ENCODE measurements at places on chromosomes 12 and 14.

DNA sequence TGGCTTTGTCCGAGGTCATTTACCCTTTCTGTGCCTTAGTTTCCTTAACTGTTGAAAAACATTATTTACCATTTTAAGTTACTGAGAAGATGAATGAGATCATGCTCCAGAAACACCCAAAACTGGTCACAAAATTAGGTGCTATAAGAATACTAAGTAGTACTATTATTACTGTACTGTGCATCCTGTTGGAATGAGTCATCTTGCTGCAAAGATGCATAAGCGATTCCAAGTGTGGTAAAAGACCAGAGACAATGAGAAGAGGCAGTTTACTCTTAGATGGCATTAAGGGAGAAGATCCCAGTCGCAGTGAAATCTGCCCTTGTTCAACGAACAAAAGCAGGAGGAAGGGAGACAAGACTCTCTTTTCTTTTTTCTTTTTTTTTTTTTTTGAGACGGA is 4.2 kb upstream of the PLEKHA5 start:
- DNase-seq, result no peak

DNA sequence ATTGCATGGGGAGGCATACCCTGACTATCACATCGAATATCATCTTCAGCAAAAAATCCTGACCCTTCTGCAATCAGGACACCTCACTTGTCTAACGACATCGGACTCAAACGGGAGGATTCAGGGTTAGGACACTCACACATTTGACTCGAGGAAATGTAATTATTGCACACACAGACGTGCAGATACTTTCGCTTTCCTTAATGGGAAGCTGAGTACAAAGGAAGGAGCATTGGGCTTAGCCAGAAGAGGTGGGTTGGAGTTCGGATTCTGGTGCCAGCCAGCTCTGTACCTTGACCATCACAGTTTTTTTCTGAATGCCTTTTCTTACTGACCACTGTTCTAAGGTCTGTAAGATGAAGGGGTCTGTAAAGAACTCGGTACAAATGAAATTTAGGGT is 260.4 kb downstream of the GALC start:
- DNase-seq, result no peak

- DNase-seq, result no peak
Measured at GRCh38 chr14:29681316-29681715, 246.3 kb downstream of the PRKD1 start.

DNA sequence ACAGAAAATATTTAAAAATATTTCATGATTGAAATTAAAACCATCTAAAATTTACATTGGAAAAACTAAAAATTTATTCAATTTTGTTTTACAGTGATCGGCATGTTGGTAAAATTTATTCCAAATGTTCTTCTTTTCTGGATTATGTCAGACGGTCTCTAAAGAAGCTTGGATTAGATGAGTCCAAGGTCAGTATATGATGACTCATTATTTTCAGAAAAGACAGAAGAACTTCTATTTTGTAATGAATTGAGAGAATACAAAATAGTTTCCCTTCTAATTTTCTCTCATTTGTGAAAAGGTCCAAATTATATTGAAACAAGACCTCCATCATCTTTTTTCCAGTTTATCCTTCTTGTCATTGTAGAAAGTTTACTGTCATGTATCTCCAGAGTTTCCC is 98.3 kb downstream of the METTL25 start:
- DNase-seq, result no peak

DNA sequence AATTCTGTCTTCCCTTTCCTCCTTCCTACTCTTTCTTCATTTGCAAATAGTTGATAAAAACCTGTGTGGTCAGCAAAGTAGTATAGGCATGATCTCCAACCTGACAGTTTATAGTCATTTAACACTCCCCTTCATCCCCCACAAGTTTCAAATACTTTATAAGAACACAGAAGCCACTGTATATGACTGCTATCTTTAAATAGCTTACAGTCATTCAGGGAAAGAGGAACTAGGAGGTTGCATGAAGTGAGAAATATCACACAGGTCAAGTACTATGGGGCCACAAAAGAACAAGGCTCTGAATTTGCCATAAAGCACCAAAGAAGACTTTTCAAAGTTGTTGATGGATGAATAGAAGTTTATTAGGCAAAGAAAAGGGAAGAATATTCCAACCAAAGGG is 431.3 kb downstream of the NPAS3 start:
- no peak for DNase-seq

GRCh38 chr12:90102957-90103652 is 394.5 kb upstream of the ATP2B1 start:
- DNase-seq, result no peak

DNA sequence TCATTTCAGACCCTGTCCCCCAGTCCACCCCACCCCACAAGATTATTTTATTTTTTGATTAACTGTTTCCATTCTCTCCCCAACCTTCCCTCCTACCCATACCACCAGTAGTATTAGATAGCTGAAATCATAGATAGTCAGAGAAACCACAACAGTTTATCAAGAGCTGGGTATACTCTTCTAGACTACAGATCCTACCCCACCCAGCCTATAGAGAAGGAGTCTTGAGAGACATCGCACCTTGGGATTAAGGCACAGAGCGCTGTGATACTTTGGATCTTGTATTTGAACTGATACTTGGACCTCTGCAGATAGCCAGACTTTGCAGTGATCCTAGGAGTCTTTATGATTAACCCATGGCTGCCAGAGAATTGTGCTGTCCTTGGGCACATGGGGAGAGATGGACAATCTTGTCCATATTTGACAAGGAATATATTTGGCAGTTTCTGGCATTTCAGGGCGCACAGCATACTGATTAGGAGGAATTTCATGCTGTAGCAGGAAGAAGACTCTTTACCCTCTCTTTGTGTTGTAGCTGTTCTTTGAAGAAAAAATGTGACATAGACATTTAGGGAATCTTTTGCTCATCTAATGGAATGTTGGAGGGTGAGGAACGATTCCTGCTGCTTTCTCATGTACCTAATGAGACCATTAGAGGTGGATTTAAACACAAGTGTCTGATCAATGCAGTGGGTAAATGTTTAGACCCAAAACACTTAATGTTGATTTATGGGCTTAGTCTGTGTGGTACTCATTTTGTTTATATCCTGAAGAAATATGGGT is 982 bp downstream of the RBMS2 start:
- no peak for DNase-seq

- no peak for DNase-seq
Measured at GRCh38 chr12:332581-333205, 56.4 kb downstream of the KDM5A start.

GRCh38 chr12:19074700-19075099 is 54.8 kb upstream of the PLEKHA5 start:
- DNase-seq, result no peak

- no peak for DNase-seq
Measured at GRCh38 chr12:52246720-52247621, 13.9 kb downstream of the KRT7 start.

DNA sequence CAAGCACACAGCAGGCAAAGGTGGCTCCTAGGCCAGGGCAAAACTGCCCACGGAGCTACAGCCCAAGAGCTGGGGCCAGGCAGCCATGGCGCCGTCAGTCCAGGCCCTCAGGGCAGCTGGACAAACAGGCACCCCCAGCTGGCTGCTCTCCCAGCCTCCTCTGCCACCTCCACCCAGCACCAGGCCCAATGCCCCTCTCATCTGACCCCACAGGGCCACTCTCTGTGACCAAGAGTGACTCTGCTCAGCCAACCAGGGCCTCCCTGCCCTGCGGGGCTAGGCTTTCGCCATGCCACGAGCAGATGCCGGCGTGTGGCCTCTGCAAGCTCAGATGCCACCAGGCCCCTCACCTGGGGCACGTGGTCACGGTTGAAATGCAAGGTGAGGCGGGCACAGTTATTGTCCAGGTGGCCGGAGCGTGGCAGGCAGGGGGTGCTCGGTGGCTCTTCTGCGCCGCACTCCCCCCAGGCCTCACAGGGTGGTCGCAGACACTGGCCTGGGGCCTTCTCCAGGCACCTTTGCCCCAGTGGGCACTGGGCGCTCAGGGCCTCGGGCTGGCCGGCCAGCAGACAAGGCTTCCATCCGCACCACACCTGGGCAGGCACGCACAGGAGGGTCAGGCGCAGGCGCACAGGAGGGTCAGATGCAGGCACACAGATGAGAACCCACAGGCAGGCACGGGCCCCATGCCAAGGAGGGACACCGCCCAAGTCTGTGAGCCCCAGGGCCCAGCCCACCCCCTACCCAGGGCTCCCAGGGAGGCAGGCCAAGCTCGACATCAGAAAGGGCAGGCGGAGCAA is 23.0 kb downstream of the JAG2 start:
- DNase-seq, result no peak

GRCh38 chr12:125382926-125383325 is 317.7 kb downstream of the AACS start:
- no peak for DNase-seq

DNA sequence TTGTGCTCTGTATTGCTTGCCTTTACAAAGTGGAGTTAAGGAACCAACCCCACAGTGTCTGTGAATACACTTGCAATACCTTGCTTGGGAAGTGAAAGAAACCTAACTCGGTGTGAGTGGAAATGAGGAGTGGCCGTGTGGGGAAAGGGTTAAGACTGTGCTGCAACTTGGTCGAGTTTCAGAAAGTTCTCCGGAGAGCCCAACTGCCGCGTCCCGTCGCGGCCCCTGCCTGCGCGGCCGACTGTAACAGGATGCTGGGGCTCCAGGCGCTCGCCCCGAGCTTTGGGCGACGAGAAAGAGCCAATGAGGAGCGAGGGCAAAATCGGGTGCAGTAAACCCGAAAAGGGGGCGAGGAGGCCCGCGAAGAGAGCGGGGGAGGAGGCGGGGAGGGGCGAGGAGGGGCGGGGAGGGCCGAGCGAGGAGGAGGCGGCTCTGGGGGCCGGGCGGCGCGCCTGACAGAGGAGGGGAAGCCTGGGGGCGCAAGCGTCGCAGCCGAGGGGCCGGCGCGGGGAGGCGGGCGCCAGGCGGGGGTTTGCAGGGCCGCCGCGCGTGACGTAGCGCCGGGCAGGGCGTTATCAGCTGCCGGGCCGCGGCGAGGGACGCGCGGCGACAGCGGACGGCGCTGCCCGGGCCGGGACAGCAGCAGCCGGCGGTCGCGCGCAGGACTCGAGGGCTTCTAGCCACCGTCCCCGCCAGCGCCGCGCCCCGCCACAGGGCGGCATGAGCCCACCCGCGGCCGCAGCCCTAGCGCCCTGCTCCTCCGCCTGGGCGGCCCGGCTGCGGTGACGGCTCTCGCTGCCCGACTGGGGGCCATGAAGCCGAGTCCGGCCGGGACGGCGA is at the start of gene DACT1:
DACT1 (plus strand) TSS at position 572 of the 840 bp plus-strand sequence; CDS start at position 813, 241 bp downstream.
- DNase-seq, result peak; percentile 5

DNA sequence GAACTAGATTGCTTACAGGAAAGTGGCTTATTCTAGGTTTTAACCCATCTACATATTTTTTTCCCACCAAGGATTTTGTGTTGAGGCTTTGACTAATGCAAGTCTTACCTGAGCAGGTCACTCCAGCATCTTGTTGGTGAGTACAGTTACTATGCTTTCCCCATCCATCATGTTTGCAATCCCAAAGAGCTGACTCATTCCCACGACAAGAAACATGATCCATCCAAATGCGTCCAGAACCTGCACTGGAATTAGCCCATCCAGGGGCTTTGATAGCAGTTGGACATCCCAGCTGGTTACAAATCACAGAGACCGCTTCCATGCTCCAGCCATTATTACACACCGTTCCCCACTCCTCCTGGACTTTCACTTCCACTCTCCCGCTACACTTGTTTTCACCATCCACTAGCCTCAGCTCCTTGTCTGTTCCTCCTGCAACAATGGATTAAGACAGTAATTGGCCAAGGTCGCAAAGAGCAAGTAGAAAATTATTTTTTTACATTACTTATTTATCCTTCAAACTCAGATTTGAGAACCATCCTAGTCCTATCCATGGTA is 2.5 kb downstream of the CD163 start:
- DNase-seq, result no peak

DNA sequence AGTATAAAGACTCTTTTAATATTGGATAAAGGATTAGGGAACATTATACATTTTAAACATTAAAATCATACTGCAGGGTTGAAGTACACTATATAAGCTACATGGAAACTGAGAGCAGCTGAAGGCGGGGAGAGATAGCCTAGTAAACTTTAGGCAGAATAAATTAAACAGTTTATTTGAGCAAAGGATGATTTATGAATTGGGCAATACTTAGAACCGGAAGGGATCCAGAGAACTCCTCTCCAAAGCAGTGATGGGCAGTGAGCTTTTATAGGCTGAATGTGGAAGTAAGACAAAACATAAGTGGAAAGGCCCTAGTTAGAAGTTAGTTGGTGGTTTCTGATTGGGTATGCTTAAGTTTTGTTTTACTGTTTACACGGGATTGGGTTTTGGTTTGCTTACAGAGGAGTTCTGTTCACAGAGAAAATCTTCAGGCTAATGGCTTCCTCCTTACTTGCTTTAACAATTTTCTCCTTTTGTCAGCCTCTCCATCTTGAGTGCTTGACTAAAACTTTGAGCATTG is 18.9 kb downstream of the LEMD3 start:
- no peak for DNase-seq

DNA sequence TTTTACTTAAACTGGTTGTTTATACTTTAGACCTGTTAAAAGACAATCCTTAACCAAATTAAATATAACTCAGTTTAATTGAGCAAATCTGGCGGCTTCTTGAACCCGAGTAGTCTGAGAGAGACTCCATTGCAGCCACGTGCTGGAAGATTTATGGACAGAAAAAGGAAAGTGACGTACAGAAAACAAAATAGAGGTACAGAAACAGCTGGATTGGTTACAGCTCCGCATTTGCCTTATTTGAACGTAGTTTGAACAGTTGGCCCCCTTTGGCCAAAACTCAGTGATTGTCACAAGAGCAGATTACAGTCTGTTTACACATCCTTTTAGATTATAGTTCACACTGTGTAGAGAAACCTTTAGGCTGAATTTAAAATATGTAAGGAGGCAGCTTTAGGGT is 155.9 kb downstream of the RAD51B start:
- DNase-seq, result no peak

GRCh38 chr14:104669697-104670096 is 19.7 kb upstream of the INF2 start:
- no peak for DNase-seq

DNA sequence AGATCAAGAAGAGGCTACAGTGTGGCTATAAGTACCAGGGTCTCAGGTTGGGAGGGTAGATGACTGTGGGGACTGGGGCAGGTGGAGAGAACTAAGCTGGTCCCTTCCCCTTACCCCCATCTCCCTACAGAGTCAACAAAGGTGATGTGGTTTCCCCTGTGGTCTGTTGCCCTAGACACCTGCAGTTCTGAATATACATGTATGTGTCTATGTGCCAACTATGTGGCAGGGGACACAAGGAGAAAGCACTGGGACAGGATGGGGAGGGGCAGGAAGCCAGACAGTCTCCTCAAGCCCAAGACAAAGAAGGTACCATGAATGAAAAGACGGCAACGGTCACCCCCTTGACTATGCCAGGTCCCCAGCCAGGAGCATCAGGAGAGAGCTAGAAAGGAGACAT is 4.5 kb upstream of the HDAC7 start:
- DNase-seq, result no peak

- no peak for DNase-seq
Measured at GRCh38 chr12:81208187-81208911, 130.5 kb downstream of the ACSS3 start.
